NCI-H226 (cell line): ENCODE measurements at places on chromosomes 11 and 22.

- DNase-seq: no peak
Measured at GRCh38 chr11:111155021-111155420, 90.5 kb upstream of the POU2AF2 start.

DNA sequence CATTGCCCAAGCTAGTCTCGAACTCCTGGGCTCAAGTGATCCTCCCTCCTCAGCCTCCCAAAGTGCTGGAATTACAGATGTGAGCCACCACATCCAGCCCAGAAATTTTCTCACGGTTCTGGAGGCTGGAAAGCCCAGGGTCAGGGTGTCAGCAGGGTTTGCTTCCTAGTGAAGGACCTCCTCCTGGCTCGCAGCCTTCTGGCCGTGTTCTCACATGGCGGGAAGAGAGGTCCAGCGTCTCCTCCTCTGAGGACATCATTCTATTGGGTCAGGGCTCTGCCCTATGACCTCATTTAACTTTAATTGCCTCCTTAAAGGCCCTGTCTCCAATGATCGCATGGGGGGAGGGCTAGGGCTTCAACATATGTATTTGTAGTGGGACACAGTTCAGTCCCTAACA lies 38.1 kb downstream of the SDHAF2 start:
- DNase-seq: no peak

DNA sequence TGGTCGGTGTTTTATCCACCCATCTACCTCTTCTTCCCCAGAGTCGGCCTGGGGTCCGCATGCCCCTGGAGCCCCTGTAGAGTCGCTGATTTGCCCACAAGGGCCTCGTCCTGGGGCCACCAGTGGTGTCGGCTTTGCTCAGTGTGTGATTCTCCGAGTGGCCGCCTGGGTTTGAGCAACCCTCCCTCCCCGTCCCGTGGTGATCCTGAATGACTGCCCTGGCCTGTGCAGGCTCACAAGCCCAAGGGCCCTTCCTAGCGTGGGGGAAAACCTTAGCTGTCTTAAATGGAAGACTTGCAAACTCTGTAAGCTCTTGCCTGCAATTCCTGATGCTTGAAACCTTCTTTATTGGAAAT lies 128.3 kb downstream of the OSBP2 start:
- DNase-seq: no peak

GRCh38 chr11:5596607-5597201 lies at the start of gene TRIM6:
TRIM6 (plus strand) TSS chr11:5596637; CDS start chr11:5596898, 261 bp downstream.
- DNase-seq: peak; percentile 71

DNA sequence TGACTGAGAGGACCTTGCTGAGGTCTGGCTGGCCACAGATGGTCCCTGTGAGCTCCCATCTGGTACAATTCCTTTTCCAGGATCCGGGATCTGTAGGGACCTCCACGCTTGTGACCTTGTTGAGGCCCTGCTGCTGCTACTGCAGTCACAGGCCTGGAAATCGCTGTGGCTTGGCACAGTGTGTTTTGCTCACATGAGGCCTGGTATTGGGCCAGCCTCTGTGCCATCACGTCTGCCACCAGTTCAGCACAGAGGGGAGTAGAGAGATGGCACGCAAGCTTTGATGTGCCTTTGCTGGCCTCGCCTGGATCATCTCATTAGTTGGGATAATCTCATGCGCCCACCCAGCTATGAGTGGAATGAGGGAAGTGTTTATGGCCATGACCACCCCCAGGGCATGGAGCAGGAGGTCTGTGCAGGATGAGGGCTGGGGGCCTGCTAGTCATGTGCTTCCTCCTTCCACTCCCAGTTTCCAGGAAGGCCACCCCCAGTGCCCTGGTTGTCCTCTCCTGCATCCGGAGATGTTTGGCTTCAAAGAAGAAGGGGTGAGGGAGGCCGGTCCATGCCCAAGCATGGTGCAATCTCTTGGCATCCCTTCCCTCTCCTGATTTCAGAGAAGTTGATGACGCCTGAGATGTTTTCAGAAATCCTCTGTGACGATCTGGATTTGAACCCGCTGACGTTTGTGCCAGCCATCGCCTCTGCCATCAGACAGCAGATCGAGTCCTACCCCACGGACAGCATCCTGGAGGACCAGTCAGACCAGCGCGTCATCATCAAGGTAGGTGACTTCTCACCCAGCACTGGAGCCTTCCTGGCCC lies 22.4 kb downstream of the DERL3 start:
- DNase-seq: no peak

DNA sequence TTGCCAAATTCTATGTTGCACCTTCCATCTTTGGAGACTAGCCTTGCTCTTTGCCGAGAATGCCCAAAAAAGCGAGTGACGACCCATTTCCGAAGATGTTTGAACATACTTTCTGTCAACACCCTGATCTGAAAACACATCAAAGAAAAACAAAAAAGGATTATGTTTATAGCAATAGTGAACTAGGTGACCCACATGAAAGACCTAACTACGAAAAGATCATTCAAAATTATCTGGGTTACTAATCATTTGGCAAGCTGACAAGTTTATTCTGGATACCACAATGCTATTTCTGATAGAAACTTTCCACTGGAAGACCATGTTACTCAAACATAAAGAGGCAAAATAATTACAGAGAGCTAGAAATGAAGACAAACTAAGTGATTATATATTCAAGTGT lies 27.0 kb downstream of the KCNJ1 start:
- no peak for DNase-seq

GRCh38 chr11:113849713-113850112 lies 25.7 kb downstream of the USP28 start:
- DNase-seq: no peak

DNA sequence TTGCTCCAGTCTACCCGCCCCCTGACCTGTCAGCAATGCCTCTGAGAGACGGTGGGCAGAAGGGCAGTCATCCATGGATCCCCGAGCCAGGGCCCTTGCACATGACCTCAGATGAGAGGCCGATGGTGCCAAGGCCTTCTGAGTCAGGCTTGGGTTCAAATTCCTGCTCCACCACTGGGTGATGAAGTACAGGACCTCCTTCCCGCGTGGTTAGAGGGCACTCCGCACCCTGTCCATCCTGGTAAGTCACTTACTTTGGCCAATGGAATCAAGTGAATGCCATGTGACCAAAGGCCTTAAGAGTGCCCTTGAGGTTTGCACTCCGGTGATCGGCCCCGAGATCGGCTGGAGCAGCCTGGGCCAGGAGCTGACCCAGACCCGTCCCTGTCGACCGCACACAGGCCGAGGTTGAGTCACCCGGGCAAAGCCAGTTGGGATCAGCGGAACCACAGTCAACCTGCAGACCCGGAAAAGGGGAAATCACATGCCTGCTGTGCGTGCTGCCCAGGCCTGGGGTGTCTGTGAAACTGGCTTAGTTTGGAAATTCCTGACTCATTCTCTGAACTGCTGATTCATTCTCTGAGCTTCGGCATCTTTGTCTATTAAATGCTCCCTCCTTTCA lies 48.9 kb downstream of the RTL6 start:
- DNase-seq: peak; percentile 6

GRCh38 chr11:36469063-36469462 lies 41.0 kb downstream of the TRAF6 start:
- no peak for DNase-seq

DNA sequence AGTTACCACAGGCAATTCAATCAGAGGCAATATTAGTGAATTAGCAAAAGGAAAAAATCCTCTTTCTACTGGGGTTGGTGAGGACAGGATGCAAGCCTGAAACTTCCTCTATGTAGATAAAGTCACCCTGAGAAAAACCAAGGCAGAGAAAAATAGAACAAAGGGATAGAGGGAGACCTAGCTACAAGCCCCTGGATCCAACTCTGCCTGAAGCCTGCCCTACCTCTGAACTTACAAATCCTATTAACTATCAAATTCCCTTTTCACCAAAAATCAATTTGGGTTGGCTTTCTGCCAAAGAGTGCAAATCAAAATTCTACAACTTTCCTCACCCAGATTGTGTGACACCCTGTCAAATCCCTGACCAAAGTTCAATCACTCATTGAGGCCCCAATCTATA lies 161.3 kb downstream of the LARGE1 start:
- DNase-seq: no peak

- DNase-seq: no peak
Measured at GRCh38 chr11:33211580-33211979, 45.6 kb upstream of the HIPK3 start.

DNA sequence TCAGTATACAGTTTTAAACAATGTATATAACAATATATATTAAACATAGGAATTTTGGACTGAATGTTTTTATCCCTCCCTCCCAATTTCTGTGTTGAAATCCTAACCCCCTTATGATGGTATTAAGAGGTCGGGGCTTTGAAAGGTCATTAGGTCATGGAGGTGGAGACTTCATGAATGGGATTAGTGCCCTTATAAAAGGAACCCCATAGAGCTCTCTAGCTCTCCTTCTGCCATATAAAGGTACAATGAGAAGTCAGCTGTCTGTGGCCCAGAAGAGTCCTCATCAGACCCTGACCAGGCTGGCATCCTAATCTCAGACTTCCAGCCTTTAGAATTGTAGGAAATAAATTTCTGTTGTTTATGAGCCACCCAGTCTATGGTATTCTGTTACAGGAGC lies 6.5 kb downstream of the NNMT start:
- no peak for DNase-seq

DNA sequence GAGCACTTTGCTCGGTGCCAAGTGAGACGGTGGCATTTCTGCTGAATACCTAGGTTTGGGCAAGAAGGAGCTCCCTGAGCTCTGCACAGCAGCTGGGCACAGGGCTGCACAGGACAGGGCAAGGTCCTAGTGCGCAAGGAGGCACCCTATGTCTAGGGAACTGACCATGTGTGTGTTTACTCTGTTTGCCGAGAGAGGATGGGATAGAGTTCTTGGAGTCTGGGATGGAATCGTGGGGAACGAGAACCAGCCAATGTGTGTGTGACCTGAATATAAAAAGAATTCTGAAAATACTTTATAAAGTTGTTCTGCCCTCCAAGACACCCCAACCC lies 179.5 kb upstream of the NECTIN1 start:
- DNase-seq: no peak

DNA sequence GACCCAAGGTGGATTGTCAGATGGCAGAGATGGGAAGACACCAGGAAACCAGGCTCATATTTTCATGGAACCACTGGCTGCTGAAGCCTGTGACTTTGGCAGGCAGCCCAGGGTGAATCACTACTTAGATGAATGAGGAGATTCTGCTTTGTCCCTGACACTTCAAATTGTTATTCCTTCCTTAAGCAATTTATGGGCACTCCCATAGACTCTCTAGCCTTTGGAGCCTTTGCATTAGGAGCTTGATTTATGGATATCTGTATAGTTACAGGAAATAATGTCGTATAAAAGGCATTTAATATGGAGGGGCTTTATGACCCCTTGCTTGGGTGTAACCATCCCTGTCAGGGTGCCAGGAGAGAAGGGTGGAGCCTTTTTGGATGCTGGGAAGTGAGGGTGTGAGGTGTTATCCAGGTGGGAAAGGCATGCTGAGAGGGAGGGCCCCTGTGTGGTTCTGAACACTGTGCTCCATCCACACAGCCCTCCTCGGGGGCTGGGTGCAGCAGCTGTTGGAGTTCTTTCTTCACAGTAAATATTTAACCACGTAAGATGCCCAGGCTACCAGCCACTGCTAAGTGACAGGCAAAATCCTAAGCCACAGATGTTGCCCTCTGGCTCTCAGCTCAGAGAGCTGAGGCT lies 35.3 kb downstream of the IL18 start:
- peak; percentile 13 for DNase-seq

- DNase-seq: no peak
Measured at GRCh38 chr11:119797736-119798135, 68.7 kb upstream of the NECTIN1 start.
